Renal pelvis (tissue), 12 donors: ENCODE measurements at places on chromosomes 1 and 21. TPM values are rescaled to one million over a fixed set of nuclear protein-coding genes. Genes with fewer than 3 reads are reported as not detected.

The PIK3CD gene
- polyA plus RNA-seq, result 8.2 TPM

- DNase-seq, result no peak
Observed at GRCh38 chr1:71166178-71167173, 85.6 kb upstream of the ZRANB2 start.

DNA sequence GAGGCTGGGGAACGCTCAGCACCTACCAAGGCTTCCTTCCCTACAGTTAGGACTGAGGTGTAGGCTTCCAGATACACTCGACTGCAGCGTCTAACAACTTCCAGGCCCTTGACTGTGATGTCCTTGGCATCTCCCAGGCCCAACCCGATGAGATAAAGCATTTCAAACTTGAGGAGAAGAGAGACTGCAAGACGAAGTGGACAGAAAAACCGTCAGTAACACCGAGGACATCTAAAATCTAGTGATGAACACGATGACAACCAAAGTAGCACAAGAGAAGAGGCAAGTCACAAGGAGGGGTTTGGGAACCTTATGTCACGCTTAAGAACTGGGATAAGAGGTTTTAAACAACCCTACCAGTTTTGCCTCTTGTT, 314 bp downstream of the DPH5 start:
- no peak for DNase-seq

DNA sequence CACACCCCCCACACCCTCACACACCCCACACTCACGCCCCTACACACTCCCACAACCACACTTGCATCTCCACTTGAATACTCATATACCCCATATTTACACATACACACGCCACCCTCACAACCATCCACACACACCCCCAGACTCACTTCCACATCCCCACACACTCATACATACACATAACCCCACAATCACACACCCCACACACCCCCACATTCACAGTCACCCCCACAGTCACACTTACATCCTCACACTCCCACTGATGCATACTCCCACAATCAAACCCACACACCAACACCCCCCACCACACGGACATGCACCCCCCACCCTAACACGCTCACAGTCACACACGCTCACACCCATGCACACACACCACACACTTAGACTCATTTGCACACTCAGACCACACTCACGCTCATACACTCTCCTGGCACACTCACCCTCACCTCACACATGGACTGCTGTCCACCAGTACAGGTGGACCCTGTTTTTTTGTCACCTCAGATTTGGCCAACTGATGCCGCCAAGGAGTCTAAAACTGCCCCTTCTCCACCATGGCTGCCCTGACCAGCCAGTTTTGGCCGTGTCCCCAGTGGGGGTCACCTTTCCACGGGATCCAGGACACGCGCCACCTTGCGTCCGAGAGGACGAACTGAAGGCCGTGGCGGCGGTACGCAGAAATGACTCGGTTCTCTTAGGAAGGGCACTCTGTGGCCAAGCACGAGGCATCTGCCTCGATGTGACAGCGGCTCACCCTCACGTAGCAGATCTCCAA, 45.3 kb upstream of the EDN2 start:
- no peak for DNase-seq

DNA sequence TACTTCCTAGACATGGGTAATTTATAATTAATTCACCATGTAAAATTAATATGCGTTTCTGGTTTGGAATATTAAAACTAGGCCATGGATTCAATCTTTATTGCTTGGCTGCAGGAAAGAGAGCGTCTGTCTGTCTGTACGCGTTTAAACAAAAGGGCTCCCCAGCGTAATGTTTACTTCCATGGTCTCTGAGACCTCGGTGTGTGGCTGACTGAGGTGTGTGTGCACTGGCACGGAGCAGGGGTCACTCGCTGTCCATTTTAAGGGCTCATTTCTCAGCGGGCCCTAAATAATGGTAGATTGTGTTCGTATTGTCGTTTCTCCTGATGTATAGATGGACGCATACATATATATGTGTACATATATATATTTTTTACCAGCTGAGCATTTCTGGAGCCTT, 119.6 kb downstream of the ATG4C start:
- no peak for DNase-seq

DNA sequence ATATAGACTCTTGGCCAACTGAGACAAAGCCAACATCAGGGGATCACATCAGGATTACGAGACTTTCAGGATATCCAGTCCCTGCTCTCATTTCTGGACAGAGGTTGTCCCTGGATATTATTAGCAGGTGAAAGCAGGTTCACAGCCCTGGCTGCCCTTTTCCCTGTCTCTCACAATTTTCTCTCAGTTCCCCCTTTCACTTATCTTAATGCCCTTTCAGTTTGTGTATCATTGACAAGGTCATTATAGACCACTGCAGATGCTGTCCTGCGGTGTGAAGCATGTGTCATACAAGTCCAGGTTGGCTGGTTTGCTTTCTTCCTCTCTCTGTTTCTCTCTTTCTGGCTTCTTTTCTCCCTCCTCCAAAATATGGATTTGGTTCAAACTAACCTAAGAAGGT, 2.1 kb upstream of the KLHDC9 start:
- DNase-seq, result no peak

- DNase-seq, result no peak
Observed at GRCh38 chr21:29985866-29986265, 46.1 kb upstream of the GRIK1 start.
